Amniotic epithelial cell (primary cell): ENCODE measurements at places on chromosomes 12 and 14.
A peak's percentile ranks its signal among the peaks of the same experiment; 100 is the strongest.

DNA sequence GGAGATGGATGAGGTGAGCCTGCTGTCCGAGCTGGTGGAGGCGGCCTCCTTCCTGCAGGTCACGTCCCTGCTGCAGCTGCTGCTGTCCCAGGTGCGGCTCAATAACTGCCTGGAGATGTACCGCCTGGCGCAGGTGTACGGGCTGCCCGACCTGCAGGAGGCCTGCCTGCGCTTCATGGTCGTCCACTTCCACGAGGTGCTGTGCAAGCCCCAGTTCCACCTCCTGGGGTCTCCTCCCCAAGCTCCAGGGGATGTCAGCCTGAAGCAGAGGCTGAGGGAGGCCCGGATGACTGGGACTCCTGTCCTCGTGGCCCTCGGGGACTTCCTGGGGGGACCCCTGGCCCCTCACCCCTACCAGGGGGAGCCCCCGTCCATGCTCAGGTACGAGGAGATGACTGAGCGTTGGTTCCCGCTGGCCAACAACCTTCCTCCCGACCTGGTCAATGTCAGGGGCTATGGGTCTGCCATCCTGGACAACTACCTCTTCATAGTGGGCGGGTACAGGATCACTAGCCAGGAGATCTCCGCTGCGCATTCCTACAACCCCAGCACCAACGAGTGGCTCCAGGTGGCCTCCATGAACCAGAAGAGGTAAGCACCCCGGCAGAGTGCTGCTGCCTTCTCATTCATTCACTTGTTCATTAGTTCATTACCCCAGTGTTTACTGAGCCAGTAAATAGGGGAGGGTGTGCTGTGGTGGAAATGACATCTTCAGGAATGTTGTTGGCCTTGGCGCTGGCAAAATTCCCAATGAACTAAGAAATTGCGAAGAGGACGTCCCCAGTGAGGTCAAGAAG, 774 bp upstream of the MANSC4 start:
- DNase-seq = peak; percentile 56

DNA sequence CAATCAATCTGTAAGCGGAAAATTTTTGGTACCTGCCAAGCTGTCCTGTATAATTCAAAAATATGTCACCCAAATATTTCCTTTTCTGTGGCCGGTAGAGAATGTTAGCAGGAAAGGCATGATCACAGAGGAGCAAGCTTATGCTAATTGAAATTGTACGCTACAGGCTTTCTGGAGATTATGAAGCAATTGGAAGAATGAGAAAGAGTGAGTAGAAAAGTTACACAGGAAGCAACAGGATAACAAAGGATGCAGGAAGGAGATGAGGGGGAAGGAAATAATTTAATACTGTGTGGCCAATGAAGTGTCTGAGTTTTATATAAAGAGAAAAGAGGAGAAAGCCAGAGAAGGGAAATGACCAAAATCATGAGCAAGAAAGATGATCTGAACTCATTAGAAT, 627.2 kb upstream of the STXBP6 start:
- DNase-seq = no peak

- no peak for DNase-seq
Observed at GRCh38 chr12:23504641-23505399, 444.6 kb downstream of the SOX5 start.

- peak; percentile 91 for DNase-seq
Observed at GRCh38 chr12:65941388-65941787, 117.1 kb downstream of the HMGA2 start.

DNA sequence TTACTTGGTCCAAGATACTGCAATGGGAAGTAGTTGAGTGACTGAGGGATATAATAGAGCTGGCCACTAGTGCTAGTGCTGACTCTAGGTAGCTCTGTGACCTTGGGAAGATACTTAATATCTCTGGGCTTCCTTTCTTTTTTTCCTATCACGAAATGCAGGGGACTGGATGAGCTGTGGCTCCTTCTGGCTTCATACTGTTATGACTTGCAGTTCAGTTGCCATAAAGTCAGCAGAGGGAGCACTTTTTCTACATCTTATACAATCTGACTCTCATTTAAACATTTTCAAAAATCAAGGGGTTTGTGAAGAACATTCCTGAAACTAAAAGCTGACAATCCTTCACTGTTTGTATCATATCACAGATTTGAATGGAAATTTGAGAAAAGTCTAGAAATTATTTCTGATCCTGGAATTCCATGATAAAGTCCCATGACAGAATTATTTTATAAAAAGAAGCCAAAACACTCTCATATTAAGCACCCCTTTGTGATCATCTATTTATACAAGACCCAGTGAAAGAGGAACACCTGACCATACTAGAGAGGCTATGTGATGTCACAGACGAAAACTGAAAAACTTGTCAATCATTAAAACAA, 5.3 kb downstream of the BHLHE41 start:
- DNase-seq = peak; percentile 66

DNA sequence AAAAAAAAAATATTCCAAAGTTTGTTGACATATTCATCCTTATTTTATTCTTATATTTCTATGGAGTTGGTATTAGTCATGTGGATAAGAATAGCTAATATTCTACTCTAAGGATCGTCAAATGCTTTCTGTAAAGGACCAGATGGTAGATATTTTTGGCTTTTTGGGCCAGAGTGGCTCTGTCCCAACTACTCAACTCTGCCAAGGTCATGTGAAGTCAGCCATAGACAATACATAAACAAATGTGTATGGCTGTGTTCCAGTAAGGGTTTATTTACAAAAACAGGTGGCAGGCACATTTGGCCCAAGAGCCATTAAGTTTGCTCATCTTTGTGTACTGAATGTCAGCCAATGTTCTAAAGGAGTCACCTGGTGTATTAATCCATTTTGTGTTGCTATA, 131.8 kb downstream of the TBX5 start:
- no peak for DNase-seq

DNA sequence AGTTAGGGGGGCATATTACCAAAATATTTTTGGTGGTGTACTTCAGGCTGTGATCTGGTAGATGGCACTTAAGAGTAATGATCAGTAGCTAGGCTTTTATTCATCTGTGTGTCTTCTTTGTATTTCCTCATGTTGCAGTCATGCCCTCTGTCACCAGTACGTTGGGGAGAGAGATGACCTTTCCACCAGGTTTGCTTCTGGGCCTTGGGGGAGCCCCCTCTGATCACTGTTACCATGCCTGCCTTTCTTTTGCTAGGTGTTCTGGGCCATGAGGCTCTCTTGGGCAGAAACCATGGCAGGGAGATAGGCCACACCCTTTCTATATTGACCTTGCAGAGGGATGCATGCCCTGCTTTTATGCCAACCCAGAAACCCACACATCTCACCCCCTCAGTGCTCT, 208.5 kb downstream of the RAD51B start:
- DNase-seq = no peak

DNA sequence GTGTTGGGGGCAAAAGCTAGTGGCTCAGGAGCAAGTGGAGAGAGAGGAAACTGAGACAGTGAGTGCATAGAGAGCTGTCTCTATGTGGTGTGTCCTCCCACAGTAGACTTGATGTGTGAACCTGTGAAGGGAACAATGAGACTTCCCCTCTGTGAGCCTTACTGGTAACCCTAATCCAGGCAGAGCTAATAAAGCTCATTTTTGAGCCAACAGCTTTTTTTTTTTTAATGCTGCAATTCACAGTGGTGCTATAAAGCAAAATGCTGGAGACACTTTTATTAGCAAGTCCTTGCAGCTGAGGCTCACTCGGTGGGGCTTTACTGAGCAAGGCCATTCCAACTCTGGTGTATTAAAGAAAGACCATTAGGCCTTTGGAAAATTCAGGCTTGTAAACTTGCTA, 26.9 kb downstream of the FBXW8 start:
- no peak for DNase-seq

- DNase-seq = peak; percentile 36
Observed at GRCh38 chr12:20211981-20212421, 156.3 kb upstream of the PDE3A start.

DNA sequence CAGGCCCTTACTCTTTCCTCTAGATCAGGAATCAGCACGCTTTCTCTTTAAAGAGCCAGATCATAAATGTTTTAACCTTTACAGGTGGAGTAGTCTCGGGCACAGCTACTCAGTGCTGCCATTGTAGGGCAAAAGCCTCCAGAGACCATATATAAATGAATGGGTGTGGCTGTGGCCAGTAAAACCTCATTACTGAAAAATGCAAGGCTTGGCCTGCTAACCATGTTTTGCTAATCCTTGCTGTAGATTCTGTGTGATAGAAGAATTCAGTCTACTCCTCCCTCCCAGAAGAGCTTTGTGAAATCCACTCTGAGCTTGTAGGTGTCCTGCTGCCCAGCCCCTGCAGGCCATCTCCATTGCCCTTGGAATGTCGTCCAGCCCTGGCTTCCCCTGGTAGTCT, 58.1 kb downstream of the HSP90AA1 start:
- peak; percentile 87 for DNase-seq

GRCh38 chr14:101926620-101927019, 37.8 kb upstream of the DYNC1H1 start:
- no peak for DNase-seq

DNA sequence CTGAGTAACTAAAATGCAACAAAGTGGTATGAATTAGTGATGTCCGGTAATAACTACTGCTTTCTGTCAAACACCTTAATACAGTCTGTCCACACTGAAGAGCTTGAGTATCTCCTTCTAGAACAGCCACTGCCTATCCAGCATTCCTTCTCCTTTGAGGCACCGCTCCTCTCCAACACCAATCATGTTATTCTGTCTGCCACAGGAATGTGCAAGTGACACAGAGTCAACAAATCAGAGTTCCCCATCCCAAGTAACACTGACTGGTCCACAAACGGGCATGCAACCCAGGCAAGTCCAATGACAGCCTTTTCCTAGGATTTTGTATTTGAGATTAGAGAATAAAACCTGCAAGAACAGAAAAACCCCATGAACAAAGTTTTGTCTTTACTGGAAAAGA, 3.8 kb downstream of the GXYLT1 start:
- peak; percentile 56 for DNase-seq
